ENCODE measurements at places on chromosomes 2 and 18.
A peak's percentile ranks its signal among the peaks of the same experiment; 100 is the strongest.

- DNase-seq, result no peak
Observed at GRCh38 chr2:204027091-204027490, 90.5 kb downstream of the ICOS start.

DNA sequence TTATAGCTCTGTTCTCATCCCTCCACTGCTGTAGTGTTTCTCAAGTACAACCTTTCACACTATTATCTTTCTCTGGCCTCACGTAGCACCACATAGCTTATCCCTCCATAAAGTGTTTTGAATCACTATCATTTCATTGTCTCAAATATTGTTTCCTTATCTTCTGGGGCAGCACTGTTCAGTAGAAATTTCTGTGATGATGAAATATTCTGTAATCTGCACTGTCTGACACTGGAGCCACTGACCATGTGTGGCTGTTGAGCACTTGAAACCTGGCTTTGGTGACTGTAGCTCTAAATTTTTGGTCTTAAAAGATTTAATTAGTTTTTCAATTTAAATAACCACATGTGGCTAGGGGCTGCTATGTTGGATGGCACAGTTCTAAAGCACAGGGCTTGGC, 78.9 kb downstream of the CPS1 start:
- DNase-seq, result no peak

- DNase-seq, result no peak
Observed at GRCh38 chr2:121017396-121017795, 267.6 kb downstream of the TFCP2L1 start.

DNA sequence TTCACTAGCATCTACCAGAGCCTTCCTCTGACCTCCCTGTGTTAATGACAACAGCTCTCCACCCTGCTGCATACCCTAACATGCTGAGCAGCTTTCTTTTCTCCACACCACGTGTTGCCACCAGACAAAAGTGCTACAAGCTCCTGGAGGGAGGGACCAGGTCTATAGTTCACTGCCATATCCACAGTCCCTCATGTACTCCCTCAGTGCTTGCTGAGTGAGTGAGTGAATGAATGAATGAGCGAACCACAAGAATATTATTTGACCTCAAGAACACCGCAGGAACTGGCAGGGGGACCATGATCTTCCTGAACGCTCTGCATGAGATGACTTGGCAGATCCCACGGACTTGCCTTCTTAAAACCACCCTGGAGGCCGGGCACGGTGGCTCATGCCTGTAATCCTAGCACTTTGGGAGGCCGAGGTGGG, 47.4 kb upstream of the CAB39 start:
- no peak for DNase-seq

- DNase-seq, result no peak
Observed at GRCh38 chr2:180268006-180268405, 260.9 kb upstream of the CWC22 start.

- DNase-seq, result no peak
Observed at GRCh38 chr2:202215179-202215578, 23.2 kb downstream of the SUMO1 start.

GRCh38 chr18:64799376-64799775, 650.5 kb upstream of the LINC00305 start:
- DNase-seq, result no peak

DNA sequence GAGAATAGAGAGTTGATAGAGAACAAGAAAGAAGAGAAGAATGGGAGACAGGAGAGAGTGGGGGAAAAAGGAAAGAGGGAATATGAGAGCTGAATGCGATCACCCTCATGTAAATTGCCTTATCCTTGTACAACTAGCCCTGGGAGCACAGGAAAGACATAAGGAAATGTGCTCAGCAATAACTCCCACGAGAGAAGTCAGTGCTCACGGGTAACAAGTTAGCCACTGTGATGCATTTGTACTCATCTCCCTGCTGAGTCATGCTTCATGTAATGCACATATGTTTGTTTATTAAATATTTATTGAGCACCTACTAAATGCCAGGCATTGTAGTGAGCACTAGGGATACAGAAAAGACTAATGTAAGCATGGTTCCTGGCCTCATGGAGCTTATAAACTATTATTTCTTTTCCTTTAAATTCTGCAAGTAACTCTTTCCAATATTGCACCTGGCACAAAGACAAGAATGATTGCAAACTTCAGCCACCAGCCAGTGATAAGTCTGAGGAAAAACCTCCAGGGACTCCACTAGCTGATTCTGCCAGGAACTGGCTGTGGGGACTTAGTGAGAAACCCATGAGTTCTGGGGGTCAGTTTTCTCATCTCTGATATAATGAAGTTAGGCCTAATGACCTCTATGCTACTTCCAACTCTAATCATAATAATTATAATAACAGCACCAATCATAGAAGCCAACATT, 124.1 kb downstream of the LNPK start:
- DNase-seq, result no peak

- peak; percentile 53 for DNase-seq
Observed at GRCh38 chr2:135212757-135213156, 160.7 kb downstream of the RAB3GAP1 start.
